ENCODE measurements at places on chromosomes 11 and 22.

GRCh38 chr11:44565211-44565952, at the start of gene CD82:
CD82 (plus strand) TSS chr11:44565663; CDS start chr11:44594663, 29,000 bp downstream.
- peak within 1 kb of the TSS; percentile 63 for H3K4me3 ChIP-seq
- peak; percentile 69 for DNase-seq
- H3K36me3 ChIP-seq, result no peaks in the 10 kb centered on the region
- peaks cover 16% of the 10 kb centered on the region for H3K4me1 ChIP-seq

GRCh38 chr11:13277768-13278608, at the start of gene BMAL1:
BMAL1 (plus strand) TSS chr11:13277790; CDS start chr11:13354309, 76,519 bp downstream.
- H3K4me1 ChIP-seq, result peaks cover 5% of the 10 kb centered on the region
- DNase-seq, result no peak
- peaks cover 45% of the 10 kb centered on the region for H3K27me3 ChIP-seq
- H3K36me3 ChIP-seq, result no peaks in the 10 kb centered on the region

GRCh38 chr11:117183724-117184349, 5.3 kb downstream of the SIDT2 start:
- H3K27me3 ChIP-seq, result no peaks in the 10 kb centered on the region
- no peak for DNase-seq
- no peak overlapping the region for H3K4me3 ChIP-seq
- peaks cover 10% of the 10 kb centered on the region for H3K4me1 ChIP-seq
- no peaks in the 10 kb centered on the region for H3K36me3 ChIP-seq
- no peak overlapping the region for H3K27ac ChIP-seq

GRCh38 chr11:42524534-42525227, 787.1 kb upstream of the API5 start:
- DNase-seq, result peak; percentile 47
- no peaks in the 10 kb centered on the region for H3K27me3 ChIP-seq
- H3K27ac ChIP-seq, result no peak overlapping the region
- no peaks in the 10 kb centered on the region for H3K4me1 ChIP-seq

DNA sequence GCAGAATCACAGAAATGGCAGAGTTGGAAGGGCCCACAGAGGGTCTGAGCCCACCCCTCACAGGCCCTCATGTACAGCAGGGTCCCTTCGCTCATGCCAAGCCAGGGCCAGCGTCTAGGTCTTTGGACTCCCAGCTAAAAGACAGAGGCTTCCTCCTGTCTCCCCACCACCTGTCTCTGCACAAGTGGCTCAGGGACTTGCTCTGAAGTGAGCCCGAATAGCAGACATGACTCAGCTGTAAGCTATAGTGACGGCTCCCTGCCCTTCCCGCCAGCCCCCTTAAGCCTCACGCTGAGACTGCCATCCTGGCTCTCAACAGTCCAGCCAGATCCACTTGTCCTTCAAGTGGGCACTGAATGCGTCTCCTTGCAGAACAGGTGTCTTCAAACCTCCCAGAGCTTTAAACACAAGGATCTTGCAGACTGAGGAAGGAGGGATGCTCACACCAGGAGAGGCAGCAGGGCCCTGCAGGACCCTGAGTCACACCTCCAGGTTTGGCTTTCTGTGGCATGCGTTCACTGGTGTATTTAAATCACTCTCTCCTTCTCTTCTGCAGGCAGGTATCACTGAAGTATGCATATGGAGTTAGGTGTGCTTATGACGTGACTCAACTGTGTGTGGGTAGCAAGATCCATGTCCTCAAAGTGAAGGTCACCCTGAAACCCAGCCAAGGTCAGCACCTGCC, 154.9 kb downstream of the CACNA1I start:
- no peaks in the 10 kb centered on the region for H3K4me1 ChIP-seq
- DNase-seq, result no peak
- no peak overlapping the region for H3K27ac ChIP-seq
- no peaks in the 10 kb centered on the region for H3K36me3 ChIP-seq

GRCh38 chr11:72633068-72633467, 41.2 kb downstream of the PDE2A start:
- no peaks in the 10 kb centered on the region for H3K4me1 ChIP-seq
- DNase-seq, result no peak
- no peak overlapping the region for H3K27ac ChIP-seq
- no peaks in the 10 kb centered on the region for H3K36me3 ChIP-seq
- no peaks in the 10 kb centered on the region for H3K27me3 ChIP-seq
- H3K4me3 ChIP-seq, result no peak overlapping the region

DNA sequence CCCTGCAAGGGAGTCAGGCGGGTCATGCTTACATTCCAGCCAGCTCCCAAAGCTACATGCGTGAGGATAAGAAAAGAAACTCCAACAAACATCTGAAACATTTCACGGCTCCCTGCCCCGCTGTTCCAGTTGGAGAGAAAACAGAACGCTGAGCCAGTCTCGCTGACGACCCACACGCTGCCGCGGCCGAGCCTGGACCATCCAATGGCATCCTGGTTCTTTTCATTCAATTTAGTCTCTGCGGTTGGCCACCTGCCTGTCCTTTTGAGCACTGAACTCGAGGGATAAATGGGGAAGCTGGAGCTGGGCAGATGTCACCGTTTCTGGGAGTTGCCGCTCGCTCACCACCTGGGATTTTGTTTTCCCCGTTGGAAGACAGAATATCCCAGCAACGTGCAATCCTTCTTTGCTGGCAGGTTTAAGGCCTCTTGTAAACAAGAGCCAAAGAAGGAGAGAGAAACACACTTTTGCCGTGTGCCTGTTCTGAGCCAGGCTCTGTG, 45.3 kb upstream of the SHISAL1 start:
- no peaks in the 10 kb centered on the region for H3K27me3 ChIP-seq
- H3K4me1 ChIP-seq, result peaks cover 8% of the 10 kb centered on the region
- H3K36me3 ChIP-seq, result no peaks in the 10 kb centered on the region
- no peak overlapping the region for H3K4me3 ChIP-seq
- no peak overlapping the region for H3K27ac ChIP-seq

DNA sequence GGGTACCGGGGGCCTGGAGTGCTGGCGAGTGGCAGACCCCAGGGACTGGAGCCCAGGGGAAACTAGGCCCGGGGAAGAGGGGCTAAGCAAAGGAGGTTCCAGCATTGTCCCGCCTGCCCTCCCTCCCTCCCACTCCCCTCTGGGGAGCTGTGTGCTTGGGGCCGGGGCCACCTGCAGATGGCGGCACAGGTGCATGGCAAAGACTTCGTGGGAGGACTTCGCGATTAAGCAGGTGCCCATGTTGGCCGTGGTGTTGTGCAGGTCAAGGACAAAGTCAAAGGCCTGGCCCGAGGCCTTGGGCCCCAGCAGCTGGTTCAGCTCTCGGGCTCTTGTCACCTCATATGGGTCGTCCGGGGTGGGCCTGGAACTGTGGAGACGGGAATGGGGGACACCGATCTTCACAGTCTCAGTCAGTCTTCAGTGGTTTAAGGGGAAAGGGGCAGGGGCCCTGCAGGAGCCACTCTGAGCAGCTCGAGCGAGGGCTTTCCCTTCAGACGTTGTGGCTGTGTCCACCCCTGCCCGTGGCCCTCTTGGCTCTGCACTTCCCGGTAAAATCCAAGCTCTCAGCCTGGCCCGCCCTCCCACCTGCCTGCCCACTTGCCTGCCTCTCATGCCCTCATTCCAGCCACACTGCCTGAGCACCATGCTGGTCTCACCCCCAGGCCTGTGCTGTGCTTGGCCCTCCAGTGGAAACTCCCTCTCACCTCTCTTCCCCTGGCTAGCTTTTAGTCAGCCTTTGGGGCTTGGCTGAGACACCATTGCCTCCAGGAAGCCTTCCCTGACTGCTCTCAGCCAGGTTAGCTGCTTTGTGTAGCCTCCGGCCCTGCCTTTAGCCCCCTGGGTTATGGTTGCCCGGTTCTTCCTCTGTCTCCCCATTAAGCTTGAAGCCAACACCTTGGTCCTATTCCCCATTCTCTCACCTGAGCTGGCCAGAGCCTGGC, 4.7 kb downstream of the ACY3 start:
- no peaks in the 10 kb centered on the region for H3K27me3 ChIP-seq
- H3K36me3 ChIP-seq, result no peaks in the 10 kb centered on the region
- H3K27ac ChIP-seq, result no peak overlapping the region
- peaks cover 4% of the 10 kb centered on the region for H3K4me1 ChIP-seq
- no peak overlapping the region for H3K4me3 ChIP-seq

- peaks cover 14% of the 10 kb centered on the region for H3K4me1 ChIP-seq
- no peak overlapping the region for H3K4me3 ChIP-seq
- peak overlapping the region; percentile 5 for H3K27ac ChIP-seq
- H3K36me3 ChIP-seq, result no peaks in the 10 kb centered on the region
Observed at GRCh38 chr11:9956483-9956882, 292.6 kb downstream of the SWAP70 start.

GRCh38 chr11:19286411-19286810, 45.7 kb upstream of the E2F8 start:
- H3K27ac ChIP-seq, result no peak overlapping the region
- 0 out of 2 replicates have a peak, but pooled peaks cover 3% of the 10 kb centered on the region for H3K27me3 ChIP-seq
- no peaks in the 10 kb centered on the region for H3K36me3 ChIP-seq
- no peak overlapping the region for H3K4me3 ChIP-seq
- no peak for DNase-seq
- H3K4me1 ChIP-seq, result no peaks in the 10 kb centered on the region

DNA sequence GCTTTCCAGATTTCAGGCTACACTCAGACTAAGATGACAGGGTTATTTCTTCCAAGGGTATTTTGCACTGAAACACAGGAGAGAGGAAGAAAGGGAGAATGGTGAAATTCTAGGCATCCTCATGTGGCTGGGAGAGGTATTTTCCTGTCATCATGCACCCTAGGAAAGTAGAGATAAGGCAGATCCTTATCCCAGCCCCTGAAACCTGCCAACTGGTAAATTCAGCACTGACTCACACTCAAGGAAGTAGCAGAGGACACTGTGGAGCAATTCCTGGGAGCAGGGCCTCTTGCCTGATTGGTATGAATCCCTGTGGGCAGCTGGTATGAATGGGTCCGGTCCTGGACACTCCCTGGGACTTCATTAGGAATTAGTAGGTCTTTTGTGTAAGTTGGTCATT, 37.6 kb upstream of the SLC5A1 start:
- no peak overlapping the region for H3K4me3 ChIP-seq
- no peaks in the 10 kb centered on the region for H3K4me1 ChIP-seq
- no peak overlapping the region for H3K27ac ChIP-seq

DNA sequence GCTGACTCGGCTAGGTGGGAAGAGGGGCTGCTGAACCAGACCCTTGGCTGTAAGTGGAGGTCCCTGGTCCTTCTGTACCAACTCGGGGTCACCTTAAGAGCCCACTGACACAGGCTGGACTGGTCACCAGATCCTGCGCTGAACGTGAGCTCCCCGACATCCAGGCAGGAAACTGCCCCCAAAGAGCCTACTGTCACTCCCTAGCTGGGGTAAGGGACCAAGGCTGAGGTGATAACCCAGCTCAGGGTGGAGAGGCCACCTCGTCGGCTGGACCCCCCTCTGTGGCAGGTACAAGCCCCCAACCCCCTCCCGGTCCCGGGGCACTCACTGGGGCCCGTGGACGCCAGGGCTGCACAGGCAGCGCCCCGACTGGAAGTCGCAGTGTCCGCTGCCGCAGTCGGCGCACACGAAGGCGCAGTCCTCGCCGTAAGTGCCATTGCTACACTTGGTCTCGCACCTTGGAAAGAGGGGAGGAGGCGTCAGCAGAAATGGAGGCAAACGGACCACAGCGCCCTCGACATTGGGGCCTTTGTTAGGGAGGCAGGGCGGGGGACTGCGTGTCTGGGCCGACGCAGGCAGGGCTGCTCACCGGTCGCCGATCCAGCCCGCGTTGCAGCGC, 7.4 kb downstream of the SCARF2 start:
- H3K4me1 ChIP-seq, result no peaks in the 10 kb centered on the region
- H3K36me3 ChIP-seq, result no peaks in the 10 kb centered on the region
- no peaks in the 10 kb centered on the region for H3K27me3 ChIP-seq
- H3K4me3 ChIP-seq, result peak overlapping the region; percentile 26
- DNase-seq, result no peak

- H3K4me1 ChIP-seq, result no peaks in the 10 kb centered on the region
- H3K4me3 ChIP-seq, result no peak overlapping the region
- DNase-seq, result no peak
- no peaks in the 10 kb centered on the region for H3K36me3 ChIP-seq
Observed at GRCh38 chr11:55791606-55792005, 3.8 kb upstream of the OR5D14 start.

DNA sequence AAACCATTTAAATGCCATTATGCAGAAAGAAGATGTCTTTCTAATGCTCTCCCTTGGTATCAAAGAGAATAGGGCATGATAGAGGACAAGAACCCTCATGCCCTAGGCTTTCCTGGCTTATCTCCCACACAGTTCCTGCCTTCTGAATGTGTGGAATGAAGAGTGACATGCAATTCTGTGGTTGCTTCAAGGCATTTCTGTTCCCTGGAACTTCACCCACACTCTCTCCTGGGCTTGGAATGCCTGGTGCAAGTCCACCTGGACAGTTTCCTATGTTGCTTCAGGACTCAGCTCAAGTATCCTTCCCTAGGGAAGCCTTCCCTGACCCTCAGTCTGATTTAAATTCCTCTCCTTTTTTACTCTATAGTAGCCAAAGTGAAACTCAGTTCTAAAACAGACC, 53.8 kb upstream of the DRD2 start:
- no peak overlapping the region for H3K27ac ChIP-seq
- H3K4me1 ChIP-seq, result no peaks in the 10 kb centered on the region
- no peak for DNase-seq
- no peaks in the 10 kb centered on the region for H3K36me3 ChIP-seq
- peaks cover under 1% of the 10 kb centered on the region for H3K27me3 ChIP-seq

GRCh38 chr22:23159291-23159630, 14.0 kb downstream of the RAB36 start:
- H3K27ac ChIP-seq, result no peak overlapping the region
- no peaks in the 10 kb centered on the region for H3K36me3 ChIP-seq
- no peaks in the 10 kb centered on the region for H3K27me3 ChIP-seq
- no peak for DNase-seq

DNA sequence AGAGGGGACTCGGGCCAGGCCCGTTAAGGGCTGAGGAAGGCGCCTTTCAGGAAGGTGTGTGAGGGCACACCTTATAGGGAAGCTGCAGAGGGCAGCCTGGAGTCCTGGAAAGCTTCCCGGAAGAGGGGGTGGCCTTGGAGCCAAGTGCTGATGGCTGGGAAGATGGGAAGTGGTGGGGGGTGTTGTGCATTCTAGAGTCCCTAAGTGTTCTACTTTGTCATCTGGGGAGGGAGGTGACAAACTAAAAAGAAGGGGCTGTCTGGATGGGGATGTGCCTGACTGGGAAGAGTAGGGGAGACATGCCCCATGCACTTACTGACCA, 6.8 kb downstream of the ZDHHC8 start:
- H3K27ac ChIP-seq, result no peak overlapping the region
- no peak for DNase-seq
- no peaks in the 10 kb centered on the region for H3K4me1 ChIP-seq
- no peak overlapping the region for H3K4me3 ChIP-seq
- no peaks in the 10 kb centered on the region for H3K36me3 ChIP-seq
- no peaks in the 10 kb centered on the region for H3K27me3 ChIP-seq

GRCh38 chr11:86091566-86091965, 22.7 kb upstream of the PICALM start:
- H3K27ac ChIP-seq, result no peak overlapping the region
- no peak for DNase-seq
- no peaks in the 10 kb centered on the region for H3K4me1 ChIP-seq
- H3K4me3 ChIP-seq, result no peak overlapping the region
